Activated T-cell treated with anti-CD3 and anti-CD28 coated beads for 48 hours (primary cell): ENCODE measurements at places on chromosomes 4 and X.

- DNase-seq = peak; percentile 12
These were observed 36.3 kb downstream of the SULT1E1 start for GRCh38 chr4:69823481-69824186.

- DNase-seq = no peak
These were observed 136.4 kb upstream of the GUCY1A1 start for GRCh38 chr4:155530290-155530689.

- no peak for DNase-seq
These were observed 82.3 kb downstream of the FREM3 start for GRCh38 chr4:143617994-143618679.

- no peak for DNase-seq
These were observed 3.1 kb upstream of the SH3TC1 start for GRCh38 chr4:8195841-8196458.

DNA sequence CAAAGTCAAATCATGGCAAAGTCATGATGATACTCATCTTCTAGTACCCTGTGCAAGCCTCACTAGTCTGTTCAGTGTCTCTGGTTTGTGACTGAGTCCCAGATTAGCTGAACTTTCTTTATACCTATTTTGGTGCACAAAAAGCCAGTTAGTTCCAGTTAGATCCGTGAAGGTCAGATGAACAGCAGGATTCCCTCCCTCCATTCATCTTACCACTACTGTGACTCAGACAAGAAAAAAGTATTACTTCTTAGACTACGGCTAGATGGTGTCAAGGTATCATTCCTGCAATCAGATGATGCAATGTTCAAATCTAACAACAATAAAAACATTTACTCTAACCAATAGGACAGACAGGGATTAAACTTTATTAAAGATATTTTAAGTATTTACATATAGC, 30.4 kb downstream of the ARHGEF6 start:
- no peak for DNase-seq

DNA sequence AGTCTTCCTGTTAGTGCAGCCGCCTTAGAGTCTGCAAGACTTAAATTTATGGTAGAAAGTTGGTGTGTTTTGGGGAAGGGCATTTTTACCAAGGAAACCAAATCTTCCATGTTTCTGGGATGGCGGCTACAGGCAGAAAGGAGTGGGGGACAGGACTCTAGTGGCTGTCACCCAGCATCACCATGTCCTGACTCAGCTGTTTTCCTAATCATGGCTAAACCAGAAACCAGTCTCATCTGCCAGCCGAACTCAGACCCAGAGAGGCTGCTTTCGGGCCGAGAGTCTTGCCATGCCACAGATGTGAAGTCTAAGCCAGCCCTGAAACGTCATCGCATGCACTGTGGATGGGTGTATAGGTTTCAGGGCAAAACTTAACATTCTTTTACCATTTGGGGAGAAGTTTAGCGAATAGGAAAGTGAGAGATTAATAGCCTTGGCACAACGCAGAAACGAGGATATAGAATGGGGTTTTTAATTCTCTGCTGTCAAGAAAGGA, 109.6 kb downstream of the ENPP6 start:
- DNase-seq = no peak

- no peak for DNase-seq
These were observed 145.6 kb upstream of the RBPJ start for GRCh38 chr4:26175006-26175786.

DNA sequence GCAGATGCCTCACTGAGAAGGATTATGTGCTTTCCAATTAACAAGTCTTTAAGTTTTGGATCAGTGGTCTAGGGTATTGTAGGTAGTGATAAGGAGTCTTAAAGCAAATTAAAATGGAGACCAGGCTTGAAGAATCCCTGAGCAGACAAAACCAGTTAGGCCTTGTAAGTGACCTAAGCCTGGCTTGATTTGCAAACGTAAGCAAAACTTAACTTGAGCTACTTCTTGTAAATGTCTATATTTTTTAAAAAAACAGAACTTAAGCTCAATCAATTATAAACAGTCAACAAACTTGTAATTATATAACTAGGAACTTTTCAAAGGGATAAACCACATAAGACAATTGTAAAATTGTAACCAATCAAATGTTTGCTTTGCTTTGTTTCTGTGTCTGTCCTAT, 72.7 kb upstream of the NALF2 start:
- DNase-seq = no peak

DNA sequence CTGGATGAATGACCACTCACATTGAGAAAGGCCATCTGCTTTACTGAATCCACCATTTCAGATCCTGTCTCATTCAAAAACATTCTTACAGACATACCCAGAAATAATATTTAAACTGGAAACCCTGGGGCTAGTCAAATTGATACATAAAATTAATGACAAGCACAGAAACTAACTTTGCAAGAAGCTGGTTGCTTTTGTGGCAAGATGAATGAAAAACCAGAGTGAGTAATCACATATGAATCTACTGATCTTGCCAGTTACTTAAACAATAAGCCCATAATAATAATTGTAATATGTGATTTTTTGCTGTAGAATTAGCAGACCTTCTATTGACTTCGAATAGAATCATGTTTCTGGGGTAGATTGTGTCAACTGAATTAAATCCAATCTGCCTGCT, 235.1 kb downstream of the PPARGC1A start:
- DNase-seq = no peak

DNA sequence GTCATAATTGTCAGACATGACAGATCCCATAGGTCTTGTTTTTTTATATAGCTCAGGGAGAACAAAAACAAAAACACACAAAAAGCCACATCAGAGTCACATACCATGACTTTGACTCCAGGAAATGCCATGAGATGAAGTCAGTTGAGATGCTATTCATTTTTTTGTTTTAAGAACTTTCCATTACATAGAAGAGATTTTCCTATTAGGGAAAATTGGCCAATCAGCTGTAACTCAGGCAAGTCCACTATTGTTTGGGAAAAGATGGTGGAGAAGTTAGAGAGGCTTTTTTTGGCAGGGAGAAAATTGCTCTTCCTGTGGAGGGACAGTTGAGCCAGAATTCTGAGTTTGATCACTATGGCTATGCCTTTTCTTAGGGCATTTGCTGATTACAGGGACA, 72.6 kb downstream of the SMARCA5 start:
- no peak for DNase-seq

GRCh38 chr4:31341601-31342359, 621.6 kb downstream of the PCDH7 start:
- DNase-seq = no peak

DNA sequence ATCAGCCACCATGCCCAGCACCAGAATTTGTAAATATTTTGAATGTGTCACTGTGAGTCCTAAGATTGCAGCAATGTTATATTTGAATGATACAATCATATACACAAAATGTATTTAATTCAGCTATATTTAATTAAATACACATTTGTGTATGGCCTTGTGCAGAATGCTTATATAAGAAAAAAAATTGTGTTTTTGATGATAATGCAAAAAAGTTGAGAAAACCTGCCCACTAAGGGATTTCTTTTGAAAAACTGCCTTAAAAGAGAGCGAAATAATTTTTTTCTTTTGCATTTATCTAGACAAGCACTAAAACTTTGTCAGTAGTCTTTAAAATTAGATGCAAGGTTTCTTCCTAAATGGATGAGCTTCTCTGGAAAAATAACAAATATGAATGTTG, 68.1 kb upstream of the OTUD4 start:
- DNase-seq = no peak

GRCh38 chr4:128286474-128287058, 1.0 kb downstream of the PGRMC2 start:
- DNase-seq = no peak

DNA sequence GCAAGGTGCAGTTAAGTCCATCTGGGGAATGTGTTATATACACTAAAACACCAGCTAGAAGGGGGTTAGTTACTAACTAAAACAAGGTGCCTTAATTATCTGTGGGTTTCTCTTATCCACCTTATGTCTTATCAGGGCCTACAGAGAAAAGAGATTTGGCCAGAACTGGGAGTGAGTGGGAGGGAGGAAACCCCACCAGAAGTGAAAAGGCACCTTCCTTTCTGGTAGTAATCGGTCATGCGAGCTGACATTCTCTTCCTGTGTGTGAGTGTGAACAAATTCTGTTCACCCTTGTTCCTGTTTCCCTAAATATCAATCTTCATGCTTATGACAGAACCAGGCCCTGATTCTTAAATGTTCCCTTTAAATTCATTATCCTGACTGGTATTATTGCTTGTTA, 43.5 kb downstream of the SRPX2 start:
- DNase-seq = no peak

GRCh38 chrX:145715641-145716138, 101.9 kb upstream of the SLITRK2 start:
- no peak for DNase-seq

DNA sequence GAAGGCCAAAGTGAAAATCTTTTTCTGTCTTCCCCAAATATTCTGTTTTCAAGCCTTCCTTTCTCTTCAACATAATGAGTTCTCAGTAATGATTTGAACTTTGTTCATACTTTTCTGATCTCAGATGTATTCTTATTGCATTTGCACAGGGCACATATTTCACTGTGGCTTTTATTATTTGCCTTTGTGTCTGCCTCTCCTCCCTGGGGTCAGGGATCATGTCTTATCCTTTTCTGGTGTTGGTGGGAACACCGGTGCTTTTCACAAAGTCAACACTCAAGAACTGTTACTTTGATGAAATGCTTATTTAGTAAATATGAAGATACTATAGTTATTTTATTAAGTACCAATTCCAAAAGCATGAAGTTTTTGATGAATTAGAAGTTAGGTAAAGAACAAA, 143.8 kb downstream of the FRAS1 start:
- no peak for DNase-seq

DNA sequence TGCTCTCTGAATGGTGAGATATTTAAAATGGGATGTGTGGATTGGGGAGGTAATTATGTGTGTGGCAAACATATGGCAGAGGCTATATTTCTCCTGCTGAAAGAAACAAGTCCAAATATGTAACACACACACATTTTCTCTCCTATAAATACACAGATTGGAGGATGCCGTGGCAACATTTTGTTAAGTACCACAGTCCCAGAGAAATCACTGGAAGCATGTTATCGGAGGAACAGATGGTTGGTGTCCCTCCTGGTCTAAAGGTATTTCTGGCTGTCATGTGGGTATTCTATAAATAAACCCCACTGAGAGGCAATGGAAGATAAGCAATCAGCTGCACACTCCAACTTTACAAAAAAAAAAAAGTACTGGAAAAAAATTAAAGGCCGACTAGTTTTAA, 528.3 kb upstream of the BOD1L1 start:
- no peak for DNase-seq

- DNase-seq = no peak
These were observed 8.0 kb downstream of the BGN start for GRCh38 chrX:153502796-153503195.

- DNase-seq = no peak
These were observed 35.4 kb upstream of the PGRMC2 start for GRCh38 chr4:128322986-128323385.

DNA sequence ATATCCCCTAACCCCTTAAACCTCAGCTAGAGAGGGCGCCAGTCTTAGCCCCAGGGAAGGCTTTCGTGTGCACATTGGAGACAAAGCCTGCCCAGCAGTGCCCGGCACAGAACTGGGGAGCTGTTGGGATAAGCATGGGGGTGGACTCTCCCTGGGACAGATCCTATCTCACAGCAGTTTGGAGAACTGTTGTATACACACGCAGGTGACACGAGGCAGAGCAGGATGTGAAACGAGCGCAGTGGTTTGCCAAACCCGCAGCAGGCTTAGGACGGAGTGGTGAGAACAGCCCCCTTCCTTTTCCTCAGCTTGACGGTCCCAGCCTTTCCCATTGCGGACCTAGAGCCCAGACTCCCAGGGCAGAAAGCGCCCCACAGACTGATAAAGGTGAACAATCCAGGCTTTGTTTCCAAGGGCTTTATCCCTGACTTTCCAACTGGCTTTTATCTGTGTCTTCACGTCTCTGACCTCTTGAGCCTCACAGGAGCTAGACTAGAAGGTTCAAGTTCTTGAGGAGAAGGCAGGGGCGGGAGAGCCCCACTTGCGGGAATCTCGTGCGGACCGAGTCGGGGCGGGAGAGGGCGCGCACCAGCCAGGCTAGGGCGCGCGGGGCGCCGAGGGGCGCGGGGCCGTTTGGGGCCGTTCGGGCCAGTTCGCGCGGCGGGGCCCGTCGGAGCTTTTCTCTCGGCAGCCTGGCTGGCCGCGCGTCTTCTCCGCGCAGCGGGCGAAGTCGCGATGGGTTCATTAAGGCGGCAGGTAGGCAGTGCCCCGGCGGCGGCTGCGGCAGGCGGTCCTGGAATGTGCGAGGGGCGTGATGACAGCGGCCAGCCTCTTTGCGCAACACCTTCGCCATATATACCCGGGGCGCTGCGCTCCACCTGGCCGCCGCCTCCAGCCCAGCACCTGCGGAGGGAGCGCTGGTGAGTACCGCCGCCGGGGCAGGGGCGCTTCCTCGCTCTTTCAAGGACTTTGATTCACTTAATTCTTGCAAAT, at the start of gene SLC34A2:
SLC34A2 (plus strand) TSS at position 881 of the 993 bp plus-strand sequence. CDS start 6,650 bp downstream, outside the sequence.
- no peak for DNase-seq

DNA sequence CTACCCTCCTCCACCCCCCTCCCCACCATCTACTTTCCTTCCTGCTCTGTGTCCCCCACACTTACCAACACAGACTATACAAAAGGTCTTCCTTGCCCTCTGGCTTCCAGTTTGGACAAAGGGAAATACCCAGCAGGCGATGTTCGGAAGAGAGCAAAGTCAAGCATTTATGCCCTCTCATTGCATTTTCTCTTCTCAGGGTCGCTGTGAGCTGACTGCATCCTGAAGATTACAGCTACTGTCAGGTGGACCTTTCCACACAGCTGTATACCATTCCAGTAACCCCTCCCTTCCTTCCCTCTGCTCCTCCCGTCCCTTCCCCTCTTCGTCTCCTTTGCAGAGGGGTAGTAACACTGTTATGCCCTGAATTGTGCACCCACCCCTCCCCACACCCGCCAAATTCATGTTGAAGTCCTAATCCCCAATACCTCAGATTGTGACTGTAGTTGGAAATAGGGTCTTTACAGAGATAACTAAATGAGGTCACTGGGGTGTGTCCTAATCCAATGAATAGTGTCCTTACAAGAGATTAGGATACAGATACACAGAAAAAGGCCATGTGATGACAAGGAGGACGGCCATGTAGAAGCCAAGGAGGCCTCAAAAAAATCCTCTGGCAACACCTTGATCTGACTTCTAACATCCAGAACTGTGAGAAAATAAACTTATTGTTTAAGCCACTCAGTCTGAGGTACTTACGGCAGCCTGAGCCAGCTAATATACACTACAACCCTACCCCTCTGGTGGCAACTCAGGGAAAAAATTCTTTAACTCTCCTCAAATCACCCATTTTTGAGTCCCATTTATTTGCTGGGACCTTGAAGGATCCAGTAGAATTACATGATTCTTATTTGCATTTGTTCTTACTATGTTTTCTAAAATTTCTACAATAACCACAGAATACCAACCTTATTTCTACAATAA, 11.7 kb downstream of the MORF4L2 start:
- DNase-seq = no peak

DNA sequence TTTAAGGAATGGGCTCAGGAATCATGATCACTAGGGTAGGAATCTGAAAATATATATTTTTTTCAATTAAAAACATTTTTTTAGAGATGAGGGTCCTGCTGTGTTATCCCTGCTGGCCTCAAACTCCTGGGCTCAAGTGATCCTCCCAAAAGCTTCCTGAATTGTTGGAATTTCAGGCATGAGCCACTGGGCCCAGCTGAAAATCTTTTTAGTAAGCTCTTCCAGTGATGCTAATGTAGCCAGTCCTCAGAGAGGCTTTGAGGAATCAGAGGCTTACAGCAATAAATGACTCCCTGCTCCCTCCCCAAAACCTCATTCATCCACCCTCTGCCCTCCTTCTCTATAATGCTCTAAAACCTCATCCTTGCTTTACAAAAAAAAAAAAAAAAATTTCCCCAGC, 129.5 kb downstream of the ZIC3 start:
- no peak for DNase-seq

GRCh38 chrX:6283826-6284225, 55.2 kb upstream of the NLGN4X start:
- DNase-seq = no peak

GRCh38 chr4:158189422-158189821, 16.6 kb upstream of the GASK1B start:
- DNase-seq = no peak
